Activated T-cell treated with anti-CD3 and anti-CD28 coated beads, Interleukin-2, amount 50 U/mL, for 72 hours (primary cell): ENCODE measurements at places on chromosomes 12 and 14. TPM values are rescaled to one million over a fixed set of nuclear protein-coding genes. Genes with fewer than 3 reads are reported as not detected.

TBX3 gene
- total RNA-seq = not detected

PRH1 gene
- total RNA-seq = 17.6 TPM

NEUROD4 gene
- total RNA-seq = not detected

OR6C68 gene
- total RNA-seq = not detected

TMTC2 gene
- 9.0 TPM for total RNA-seq

AMN gene
- total RNA-seq = 3.9 TPM

SRGAP1 gene
- 0.19 TPM for total RNA-seq

PROX2 gene
- total RNA-seq = 0.23 TPM

SRRM4 gene
- total RNA-seq = not detected

LMNTD1 gene
- total RNA-seq = not detected

PTCSC3 gene
- total RNA-seq = not detected

BAZ1A gene
- 57.2 TPM for total RNA-seq

TMEM179 gene
- total RNA-seq = not detected

FAM161B gene
- 2.7 TPM for total RNA-seq

CNTN1 gene
- total RNA-seq = not detected

PLEK2 gene
- 0.84 TPM for total RNA-seq

GPR68 gene
- 18.9 TPM for total RNA-seq

- no peak for DNase-seq
Measured at GRCh38 chr14:91258011-91258618, 13.6 kb upstream of the GPR68 start.

DNA sequence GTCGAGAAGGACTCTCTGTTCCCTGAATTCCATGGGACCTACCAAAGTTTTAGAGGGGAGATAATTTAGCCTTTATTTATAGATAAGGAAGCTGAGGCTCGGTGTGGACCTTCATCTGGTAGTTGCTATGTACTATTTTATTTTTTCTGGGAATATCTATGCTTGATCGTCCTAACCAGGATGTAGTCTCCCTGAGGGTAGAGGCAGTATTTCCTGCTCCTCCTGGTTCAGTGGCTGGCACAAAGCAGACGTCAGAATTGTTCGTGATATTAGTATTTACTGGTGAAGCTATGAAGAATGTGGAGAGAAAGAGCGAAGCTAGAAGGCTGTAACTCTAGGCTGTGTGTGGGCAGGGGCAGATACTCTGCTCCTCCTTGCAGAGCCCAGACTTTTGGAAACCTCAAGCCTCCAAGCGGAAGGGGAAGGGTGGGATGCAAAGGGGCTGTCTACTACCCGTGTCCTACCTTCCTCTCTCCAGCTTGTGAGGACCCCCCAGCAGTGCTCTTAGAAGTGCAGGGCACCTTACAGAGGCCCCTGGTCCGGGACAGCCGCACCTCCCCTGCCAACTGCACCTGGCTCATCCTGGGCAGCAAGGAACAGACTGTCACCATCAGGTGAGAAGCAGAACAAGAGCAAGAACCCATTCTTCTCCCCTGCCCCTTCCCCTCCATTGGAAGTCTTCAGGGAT lies 1.4 kb downstream of the LRP10 start:
- DNase-seq = no peak

GRCh38 chr12:125006365-125006764 lies 12.9 kb downstream of the BRI3BP start:
- DNase-seq = no peak

DNA sequence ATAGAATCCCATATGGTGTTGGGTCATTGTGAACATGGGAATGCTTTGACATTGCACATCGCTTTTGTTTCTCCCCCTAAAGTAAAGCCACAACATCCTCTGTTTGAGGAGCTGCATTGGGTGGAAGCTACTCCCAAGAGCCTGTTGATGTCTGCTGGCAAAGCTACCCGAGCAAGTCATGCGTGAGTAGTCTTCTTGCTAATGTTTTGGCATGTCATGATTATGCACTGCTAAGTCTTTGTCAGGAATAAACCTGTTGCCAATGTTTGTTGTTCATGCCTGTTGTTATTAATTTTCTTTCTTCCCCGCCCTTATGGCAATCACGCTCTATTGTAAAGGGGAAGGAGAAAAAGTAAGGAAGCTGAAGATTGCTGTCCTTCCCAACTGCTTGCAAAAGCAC lies 97.3 kb downstream of the EXOC5 start:
- DNase-seq = no peak

GRCh38 chr14:53619691-53620231 lies 336.9 kb downstream of the BMP4 start:
- DNase-seq = no peak

DNA sequence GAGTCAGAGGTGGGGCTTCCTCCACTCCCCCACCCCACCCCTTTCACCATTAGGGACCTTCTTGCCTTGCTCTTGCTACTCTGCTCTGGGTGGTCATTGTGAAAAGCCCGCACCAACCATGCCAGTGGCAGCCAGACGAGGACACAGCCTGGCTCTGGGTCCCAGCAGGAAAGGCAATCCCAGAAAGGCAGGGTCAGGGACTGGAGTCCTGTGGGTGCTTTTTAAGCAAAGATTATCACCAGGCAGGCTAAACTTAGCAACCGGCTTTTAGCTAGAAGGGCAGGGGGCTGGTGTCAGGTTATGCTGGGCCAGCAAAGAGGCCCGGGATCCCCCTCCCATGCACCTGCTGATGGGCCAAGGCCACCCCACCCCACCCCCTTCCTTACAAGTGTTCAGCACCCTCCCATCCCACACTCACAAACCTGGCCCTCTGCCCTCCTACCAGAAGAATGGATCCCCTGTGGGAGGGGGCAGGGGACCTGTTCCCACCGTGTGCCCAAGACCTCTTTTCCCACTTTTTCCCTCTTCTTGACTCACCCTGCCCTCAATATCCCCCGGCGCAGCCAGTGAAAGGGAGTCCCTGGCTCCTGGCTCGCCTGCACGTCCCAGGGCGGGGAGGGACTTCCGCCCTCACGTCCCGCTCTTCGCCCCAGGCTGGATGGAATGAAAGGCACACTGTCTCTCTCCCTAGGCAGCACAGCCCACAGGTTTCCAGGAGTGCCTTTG lies 1.2 kb upstream of the GAPDH start:
- peak; percentile 45 for DNase-seq

GRCh38 chr14:39175445-39176262 lies 600 bp downstream of the PNN start:
- peak; percentile 49 for DNase-seq

DNA sequence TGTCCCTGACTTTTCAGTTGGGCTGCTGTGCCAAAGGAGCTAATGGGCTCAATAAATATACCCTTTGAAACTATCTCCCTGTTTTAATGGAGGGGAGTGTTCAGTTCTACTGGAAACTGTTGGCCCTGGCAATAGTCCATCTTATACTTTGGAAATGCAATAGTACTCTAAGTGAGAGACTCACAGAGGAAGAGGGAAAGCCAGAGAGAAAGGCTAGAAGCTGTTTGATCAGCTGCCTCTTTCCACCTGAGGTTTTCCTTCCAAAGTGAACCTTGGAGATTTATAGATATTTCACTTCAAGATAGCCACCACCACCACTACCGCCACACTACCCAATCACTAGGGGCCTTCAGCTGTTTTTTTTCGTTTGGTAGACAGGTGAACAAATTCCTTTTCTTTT lies 93.6 kb upstream of the CCDC91 start:
- no peak for DNase-seq

- DNase-seq = no peak
Measured at GRCh38 chr12:44647917-44648690, 228.0 kb downstream of the NELL2 start.

DNA sequence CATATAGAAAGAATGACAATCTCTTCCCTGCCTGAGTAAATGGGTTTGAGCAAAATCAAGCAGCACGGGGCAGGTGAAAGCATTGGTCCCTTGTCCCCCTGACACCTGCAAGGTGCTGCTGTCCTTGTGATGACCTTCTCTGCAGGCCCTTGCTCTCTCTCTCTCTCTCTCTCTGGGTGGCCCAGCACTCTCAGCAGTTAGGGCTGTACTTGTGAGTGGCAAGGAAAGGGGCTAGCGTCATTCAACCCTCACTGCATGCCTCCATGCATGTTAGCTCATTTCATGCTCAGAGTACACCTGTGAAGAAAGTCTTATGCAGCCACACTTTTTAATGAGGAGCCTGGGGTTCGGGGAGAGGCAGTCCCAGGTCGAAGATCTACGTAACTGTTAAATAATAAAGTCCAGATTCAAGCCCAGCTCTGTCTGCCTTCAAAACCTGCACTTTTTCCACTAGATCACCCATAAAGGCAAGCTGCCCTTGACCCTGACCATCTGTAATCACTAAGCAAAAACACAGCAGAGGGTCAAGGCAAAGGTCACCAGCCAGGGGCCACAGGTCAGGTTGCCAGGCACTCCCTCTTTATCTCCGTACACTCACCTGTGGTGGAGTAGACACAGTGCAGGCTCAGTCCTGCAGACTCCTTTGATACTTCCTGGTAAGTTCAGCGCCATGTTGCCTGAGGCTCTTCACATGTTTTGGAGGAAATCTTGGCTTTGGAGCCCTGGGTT lies 44.9 kb upstream of the CLMN start:
- DNase-seq = no peak

DNA sequence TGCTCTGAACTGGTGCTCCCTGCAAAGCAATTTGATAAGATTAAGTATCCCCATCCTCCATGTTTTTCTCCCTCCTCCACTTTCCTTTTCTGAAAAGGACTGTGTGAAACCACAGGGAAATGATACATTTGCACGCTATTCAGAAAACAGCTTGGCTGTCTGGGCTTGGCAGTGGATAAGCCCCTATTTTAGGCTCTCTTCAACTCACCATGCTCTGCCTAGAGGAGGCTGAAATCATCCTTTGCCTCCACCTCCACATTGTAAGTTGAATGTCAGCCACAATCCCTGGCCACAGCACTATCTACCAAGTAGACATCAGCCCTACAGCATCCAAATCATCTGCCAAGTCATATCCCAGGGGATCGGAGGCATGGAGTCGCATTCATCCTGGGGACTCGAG lies 642.3 kb downstream of the RPS29 start:
- DNase-seq = no peak

DNA sequence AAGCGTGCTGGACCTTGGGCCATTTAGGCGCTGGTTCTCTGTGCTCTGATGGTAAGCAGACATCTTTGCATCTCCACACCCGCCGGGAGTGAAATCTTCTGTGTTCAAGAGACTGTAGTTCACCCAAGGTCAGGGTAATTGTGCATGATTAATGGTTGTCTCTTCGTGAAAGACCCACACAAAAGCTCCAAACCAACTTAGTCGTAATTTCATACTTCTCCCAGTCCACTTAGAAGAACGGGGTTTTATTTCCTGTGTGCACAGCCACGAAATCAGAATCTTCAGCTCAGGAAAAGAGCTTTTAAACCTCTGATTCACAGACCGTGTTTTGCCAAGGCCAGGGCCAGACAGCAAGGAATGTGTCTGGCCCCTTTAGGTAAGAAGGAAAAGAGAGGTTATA lies 640.9 kb downstream of the MED13L start:
- DNase-seq = no peak

GRCh38 chr14:103838117-103838516 lies 9.3 kb downstream of the PPP1R13B start:
- no peak for DNase-seq

DNA sequence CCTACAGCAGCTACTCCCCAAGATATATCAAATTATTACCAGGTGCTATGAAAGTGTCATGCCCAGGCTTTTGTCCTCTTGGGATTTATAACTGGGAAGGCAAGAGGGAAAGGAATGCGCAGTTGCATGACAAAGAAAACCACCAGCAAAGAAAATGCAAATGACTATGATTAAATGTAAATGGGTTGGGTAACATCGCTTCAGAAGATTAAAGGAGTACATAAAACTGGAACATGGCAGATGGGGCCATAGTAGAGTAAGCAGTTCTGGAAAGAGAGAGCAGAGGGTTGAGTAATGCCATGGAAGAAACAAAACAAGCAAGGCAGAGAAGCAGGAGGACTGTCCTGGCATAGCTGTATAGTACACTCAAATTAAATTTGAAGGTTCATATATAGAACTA lies 493.1 kb downstream of the NOVA1 start:
- no peak for DNase-seq

DNA sequence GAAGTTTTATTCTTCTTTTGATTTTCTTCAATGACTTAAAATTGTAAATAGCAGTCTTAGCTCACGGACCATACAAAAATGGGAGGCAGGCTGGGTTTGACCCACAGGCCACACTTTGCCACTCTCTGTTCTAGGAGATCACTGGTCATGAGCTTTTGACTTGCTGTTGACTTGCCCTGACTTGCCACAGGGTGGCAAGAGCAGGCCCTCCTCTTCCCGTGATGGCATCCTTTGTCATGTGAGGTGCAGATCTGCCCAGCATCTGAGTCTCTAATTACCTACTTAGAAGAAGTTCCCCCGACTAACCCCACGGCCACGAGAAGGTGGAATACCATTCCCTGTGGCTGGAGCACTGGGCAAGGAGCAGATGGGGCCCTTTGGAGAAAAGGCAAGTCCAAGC lies 81.0 kb upstream of the SCAF11 start:
- DNase-seq = no peak

DNA sequence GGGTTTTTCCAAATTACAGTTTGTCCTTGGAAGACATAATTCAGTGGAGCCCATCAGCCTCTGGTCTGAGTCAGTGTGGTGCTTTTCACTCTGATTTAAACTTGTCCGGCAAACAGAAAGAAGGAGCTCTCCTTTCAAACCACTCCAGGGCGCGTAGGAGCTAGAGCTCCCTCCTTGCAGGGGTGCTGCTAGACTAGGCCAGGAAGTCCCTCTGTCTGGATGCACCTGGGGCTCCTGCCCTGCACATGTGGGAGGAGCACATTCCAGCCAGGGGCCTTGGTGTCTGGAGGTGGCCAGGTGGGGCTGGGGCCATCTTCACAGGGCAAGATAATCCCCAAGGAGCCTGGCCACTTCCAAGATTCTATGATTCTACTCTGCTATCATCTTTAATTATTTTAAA lies 3.1 kb downstream of the SERPINA3 start:
- DNase-seq = no peak

GRCh38 chr12:119788786-119789185 lies 88.3 kb downstream of the CIT start:
- DNase-seq = no peak

DNA sequence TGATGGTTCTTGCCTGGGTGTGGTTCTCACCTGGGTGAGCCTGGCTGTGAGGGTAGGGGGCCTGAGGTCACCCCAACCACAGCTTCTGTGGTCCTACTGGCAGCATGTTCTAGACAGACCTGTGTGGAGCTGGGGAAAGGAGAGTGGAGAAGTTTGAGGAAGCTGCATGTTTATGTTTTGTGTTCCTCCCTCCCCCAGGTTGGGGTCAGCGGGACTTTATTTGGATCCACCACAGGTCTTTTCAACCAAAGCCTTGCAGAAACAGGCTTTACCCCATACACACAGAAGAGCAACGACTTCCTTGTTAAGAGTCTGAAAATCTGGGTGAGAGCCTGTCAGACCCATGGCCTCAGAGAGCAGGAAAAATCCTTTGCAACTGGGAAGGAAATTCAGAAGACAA lies 5.6 kb downstream of the CD9 start:
- no peak for DNase-seq

DNA sequence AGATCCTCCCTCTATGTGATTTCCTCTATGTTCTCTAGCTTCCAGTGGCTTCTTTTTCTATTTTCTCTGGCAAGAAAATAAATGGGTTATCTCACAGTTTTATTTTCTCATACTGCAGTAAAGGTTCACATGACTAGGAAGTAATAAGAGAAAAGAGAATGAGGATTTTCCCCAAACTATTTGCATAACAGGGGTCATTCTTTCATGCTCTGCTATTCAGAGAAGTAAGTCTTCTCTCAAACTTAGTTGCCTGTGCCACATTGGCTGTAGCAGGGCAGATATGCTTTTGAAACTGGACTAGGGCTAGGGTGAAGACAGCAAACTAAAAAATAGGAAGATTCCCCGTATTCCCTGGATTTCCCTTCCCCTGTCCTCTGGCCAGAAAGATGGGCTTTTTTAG lies 57.4 kb downstream of the ACSM4 start:
- no peak for DNase-seq
